Vein endothelial cell (primary cell): ENCODE measurements at places on chromosomes 12 and 14. TPM values are rescaled to one million over a fixed set of nuclear protein-coding genes. Genes with fewer than 3 reads are reported as not detected.

Gene KRT3
- total RNA-seq = not detected in 2 replicates

Gene PPP1R1A
- total RNA-seq = not detected in 2 replicates

Gene TMEM119
- total RNA-seq = under 0.01 and 0.10 TPM in 2 replicates

Gene DPPA3
- total RNA-seq = not detected in 2 replicates

Gene ACIN1
- 97.0 and 102 TPM in 2 replicates for total RNA-seq

Gene MYBPC1
- total RNA-seq = not detected in 2 replicates

Gene GALNT6
- total RNA-seq = 63.4 and 69.8 TPM in 2 replicates

Gene SERPINA4
- total RNA-seq = not detected in 2 replicates

Gene GALNT8
- total RNA-seq = 0.19 and 0.33 TPM in 2 replicates

Gene PKP2
- 3.4 and 16.0 TPM in 2 replicates for total RNA-seq

Gene C12orf56
- not detected in 2 replicates for total RNA-seq

Gene CACNA1C
- total RNA-seq = 0.86 and 0.98 TPM in 2 replicates

Gene SYNDIG1L
- not detected in 2 replicates for total RNA-seq

Gene GPR135
- total RNA-seq = 2.3 and 3.8 TPM in 2 replicates

Gene NOXRED1
- total RNA-seq = under 0.01 TPM in 1 of 2 replicates, not detected in the other

Gene ABCD2
- not detected in 2 replicates for total RNA-seq

Gene MYL2
- not detected in 2 replicates for total RNA-seq

Gene TSPAN19
- total RNA-seq = not detected in 2 replicates
